Activated CD4-positive, alpha-beta memory T cell treated with anti-CD3 and anti-CD28 coated beads, Interleukin-2, amount 10 ng/mL, durations not matched to agents 7 days and 5 days (primary cell): ENCODE measurements at places on chromosomes 12 and 14. TPM values are rescaled to one million over a fixed set of nuclear protein-coding genes. Genes with fewer than 3 reads are reported as not detected.
A peak's percentile ranks its signal among the peaks of the same experiment; 100 is the strongest.

DNA sequence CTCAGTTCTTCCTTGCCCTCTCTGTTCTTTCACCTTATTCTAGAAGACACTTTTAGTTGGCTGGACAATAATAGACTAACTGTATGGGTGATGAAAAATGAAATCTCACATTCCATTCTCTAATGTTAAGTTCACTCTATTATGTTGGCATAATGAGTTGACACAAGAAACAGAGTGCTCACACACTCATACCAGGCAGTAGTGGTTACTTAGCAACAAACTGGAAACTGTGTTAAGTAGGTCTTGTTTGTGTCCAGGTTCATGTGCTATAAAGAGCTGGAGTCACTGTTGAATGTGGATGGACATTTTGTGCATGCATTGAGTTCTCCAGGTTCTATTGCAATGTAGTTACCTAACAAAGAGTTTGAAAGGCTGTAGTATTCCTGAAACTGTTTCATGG lies 16.9 kb upstream of the PPP4R4 start:
- no peaks in the 10 kb centered on the region for H3K36me3 ChIP-seq
- H3K4me1 ChIP-seq = peaks cover 46% of the 10 kb centered on the region
- no peak overlapping the region for H3K27ac ChIP-seq

GRCh38 chr12:68809190-68810026 lies 1.4 kb downstream of the MDM2 start:
- H3K36me3 ChIP-seq = peaks cover 57% of the 10 kb centered on the region
- peak overlapping the region; percentile 98 for H3K4me3 ChIP-seq
- DNase-seq = no peak

GRCh38 chr14:64598404-64598803 lies 48.6 kb downstream of the PPP1R36 start:
- no peak overlapping the region for H3K4me3 ChIP-seq
- H3K27me3 ChIP-seq = peaks cover 15% of the 10 kb centered on the region
- DNase-seq = no peak
- peaks cover 7% of the 10 kb centered on the region for H3K4me1 ChIP-seq
- no peak overlapping the region for H3K27ac ChIP-seq

The FAM177A1 gene
- total RNA-seq = 51.5 TPM

The RNU4-1 gene
- 1,910 TPM for total RNA-seq

- H3K4me3 ChIP-seq = no peak overlapping the region
- peaks cover 12% of the 10 kb centered on the region for H3K4me1 ChIP-seq
- H3K36me3 ChIP-seq = no peaks in the 10 kb centered on the region
- H3K27ac ChIP-seq = no peak overlapping the region
- DNase-seq = no peak
- H3K27me3 ChIP-seq = peaks cover 20% of the 10 kb centered on the region
Observed at GRCh38 chr14:64563696-64564095, 13.9 kb downstream of the PPP1R36 start.

- no peaks in the 10 kb centered on the region for H3K4me1 ChIP-seq
- no peak for DNase-seq
- H3K27me3 ChIP-seq = no peaks in the 10 kb centered on the region
- no peak overlapping the region for H3K4me3 ChIP-seq
- no peak overlapping the region for H3K27ac ChIP-seq
Observed at GRCh38 chr12:117527479-117527855, 166.0 kb upstream of the NOS1 start.

The NGB gene
- not detected for total RNA-seq

- no peaks in the 10 kb centered on the region for H3K4me1 ChIP-seq
- no peaks in the 10 kb centered on the region for H3K36me3 ChIP-seq
- no peak overlapping the region for H3K27ac ChIP-seq
- DNase-seq = no peak
Observed at GRCh38 chr12:104163631-104164030, 25.6 kb upstream of the NFYB start.

GRCh38 chr14:34300330-34300729 lies 161.7 kb downstream of the SPTSSA start:
- H3K4me3 ChIP-seq = no peak overlapping the region
- no peaks in the 10 kb centered on the region for H3K36me3 ChIP-seq
- no peak overlapping the region for H3K27ac ChIP-seq

- peaks cover 87% of the 10 kb centered on the region for H3K4me1 ChIP-seq
- H3K27me3 ChIP-seq = peaks cover 7% of the 10 kb centered on the region
- no peak for DNase-seq
- H3K27ac ChIP-seq = no peak overlapping the region
- no peak overlapping the region for H3K4me3 ChIP-seq
- H3K36me3 ChIP-seq = peaks cover 75% of the 10 kb centered on the region
Observed at GRCh38 chr14:72523424-72524294, 370.2 kb downstream of the DPF3 start.

DNA sequence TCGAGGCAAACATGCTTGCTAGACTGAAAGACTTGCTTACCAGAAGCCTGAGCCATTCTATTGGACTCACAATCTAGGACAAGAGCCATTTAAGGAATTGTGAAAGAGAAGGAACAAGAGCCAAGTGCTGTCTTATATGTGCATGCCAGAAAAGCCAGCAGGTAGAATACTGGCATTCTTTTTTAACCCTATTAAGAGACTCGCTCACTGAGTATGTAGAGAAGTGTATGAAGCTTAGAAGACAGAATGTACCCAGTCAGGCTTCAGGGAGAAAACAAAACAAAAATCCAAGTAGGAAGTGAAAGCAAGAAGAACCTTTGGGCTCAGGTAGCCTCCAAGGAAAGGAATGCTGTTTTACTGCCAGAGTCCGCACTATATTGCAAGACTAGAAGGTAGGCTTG lies 65.9 kb downstream of the DCAF5 start:
- no peaks in the 10 kb centered on the region for H3K4me1 ChIP-seq
- H3K27me3 ChIP-seq = no peaks in the 10 kb centered on the region
- H3K4me3 ChIP-seq = no peak overlapping the region
- DNase-seq = no peak

- no peaks in the 10 kb centered on the region for H3K27me3 ChIP-seq
- H3K27ac ChIP-seq = no peak overlapping the region
- H3K4me3 ChIP-seq = no peak overlapping the region
- no peak for DNase-seq
- H3K36me3 ChIP-seq = peaks cover 17% of the 10 kb centered on the region
- H3K4me1 ChIP-seq = peaks cover 23% of the 10 kb centered on the region
Observed at GRCh38 chr12:98737322-98737712, 92.2 kb downstream of the APAF1 start.

DNA sequence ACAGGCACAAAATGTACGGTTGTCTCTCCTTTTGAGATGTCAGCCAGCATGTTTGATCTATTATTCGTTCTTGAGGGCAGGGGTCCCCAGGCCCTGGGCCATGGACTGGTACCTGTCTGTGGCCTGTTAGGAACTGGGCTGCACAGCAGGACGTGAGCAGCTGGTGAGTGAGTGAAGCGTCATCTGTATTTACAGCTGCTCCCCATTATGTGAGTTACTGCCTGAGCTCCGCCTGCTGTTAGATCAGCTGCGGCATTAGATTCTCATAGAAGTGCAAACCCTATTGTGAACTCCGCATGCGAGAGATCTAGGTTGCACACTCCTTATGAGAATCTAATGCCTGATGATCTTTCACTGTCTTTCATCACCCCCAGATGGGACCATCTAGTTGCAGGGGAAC lies 41.4 kb upstream of the SCN8A start:
- no peak overlapping the region for H3K27ac ChIP-seq
- no peaks in the 10 kb centered on the region for H3K4me1 ChIP-seq
- no peaks in the 10 kb centered on the region for H3K36me3 ChIP-seq
- DNase-seq = no peak
- no peak overlapping the region for H3K4me3 ChIP-seq

DNA sequence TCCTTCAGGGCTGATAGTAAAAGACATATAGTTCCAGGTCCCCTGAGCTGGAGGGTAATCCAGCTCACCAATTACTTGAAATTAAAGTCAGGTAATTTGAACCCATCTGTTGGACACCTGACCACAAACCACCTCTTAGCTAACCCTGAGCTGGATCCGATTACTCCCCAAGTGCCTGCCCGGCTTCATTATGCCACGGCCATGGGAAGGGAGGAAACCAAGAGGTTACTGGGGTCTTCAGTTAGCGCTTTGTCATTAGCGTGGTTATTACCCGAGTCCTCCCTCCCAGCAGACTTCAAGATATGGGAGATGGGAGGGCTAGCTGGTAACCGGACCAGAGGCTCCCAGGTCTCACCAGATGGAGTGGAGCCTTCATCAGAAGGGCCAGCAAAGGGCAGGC lies 1071.4 kb downstream of the BCL11B start:
- H3K27me3 ChIP-seq = no peaks in the 10 kb centered on the region
- no peak overlapping the region for H3K4me3 ChIP-seq
- no peak for DNase-seq
- no peak overlapping the region for H3K27ac ChIP-seq
- H3K36me3 ChIP-seq = peaks cover 28% of the 10 kb centered on the region

The ENO2 gene
- 206 TPM for total RNA-seq
